ENCODE measurements at places on chromosomes 3 and 15.
A peak's percentile ranks its signal among the peaks of the same experiment; 100 is the strongest.

DNA sequence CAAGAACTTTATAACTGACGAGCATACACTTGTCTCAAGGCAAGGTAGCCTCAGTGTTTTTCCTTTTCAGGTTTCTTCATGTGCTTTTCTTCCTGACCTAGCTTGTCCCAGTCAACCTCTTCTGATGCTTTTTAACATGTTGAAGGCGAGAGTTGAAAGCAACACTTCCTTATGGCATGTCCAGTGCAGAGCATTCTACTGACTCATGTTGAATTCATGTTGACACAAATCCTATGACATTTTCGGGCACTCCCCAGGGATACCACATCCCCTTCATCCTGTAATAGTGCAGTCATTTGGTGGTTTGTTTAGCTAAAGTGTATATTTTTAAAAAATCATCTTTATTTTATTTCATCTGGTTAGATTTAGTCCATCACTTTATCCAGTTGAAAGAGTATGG is 75.9 kb upstream of the CBLB start:
- DNase-seq: no peak

- DNase-seq: no peak
These were observed 4.8 kb downstream of the SECISBP2L start for GRCh38 chr15:49041426-49041825.

DNA sequence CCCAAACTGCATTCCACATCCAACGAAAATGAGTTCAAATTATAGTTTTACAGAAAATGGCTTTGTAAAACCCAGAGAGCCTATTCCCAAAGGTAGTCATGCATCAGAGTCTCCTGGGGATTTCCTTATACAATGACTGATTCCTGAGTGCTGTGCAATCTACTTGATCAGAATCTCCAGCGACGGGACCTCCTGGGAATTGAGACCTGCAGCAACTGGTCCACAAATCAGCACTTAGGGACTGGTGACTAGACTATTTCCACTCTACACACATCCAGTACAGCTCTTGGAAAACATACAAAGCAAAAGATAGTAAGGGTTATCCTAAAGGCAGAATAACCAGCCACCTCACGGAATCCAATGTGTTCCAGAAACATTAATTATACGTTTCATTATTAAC is 871.0 kb upstream of the CFAP20DC start:
- no peak for DNase-seq

GRCh38 chr3:197104738-197105137 is 75.1 kb upstream of the MELTF start:
- DNase-seq: no peak

- no peak for DNase-seq
These were observed 27.6 kb downstream of the PRR23E start for GRCh38 chr3:127220497-127220896.

DNA sequence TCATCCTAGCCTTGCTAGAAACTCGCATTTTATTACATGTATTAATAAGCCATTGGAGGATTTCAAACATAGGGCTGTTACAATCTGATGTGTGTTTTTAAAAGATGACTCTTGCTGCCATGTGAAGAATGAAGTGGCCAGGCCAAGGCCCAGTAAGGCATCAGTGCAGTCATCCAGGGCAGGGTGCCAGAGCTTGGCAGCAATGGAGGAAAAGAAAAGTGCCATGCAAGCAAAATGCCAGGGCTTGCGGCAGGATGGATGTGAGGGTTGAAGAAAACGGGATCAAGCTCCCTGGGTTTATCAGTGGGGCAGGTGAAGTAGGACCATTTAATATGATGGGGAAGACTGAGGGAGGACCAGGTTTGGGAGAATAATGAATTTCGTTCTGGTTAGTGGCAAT is 183.6 kb downstream of the MINAR1 start:
- no peak for DNase-seq

DNA sequence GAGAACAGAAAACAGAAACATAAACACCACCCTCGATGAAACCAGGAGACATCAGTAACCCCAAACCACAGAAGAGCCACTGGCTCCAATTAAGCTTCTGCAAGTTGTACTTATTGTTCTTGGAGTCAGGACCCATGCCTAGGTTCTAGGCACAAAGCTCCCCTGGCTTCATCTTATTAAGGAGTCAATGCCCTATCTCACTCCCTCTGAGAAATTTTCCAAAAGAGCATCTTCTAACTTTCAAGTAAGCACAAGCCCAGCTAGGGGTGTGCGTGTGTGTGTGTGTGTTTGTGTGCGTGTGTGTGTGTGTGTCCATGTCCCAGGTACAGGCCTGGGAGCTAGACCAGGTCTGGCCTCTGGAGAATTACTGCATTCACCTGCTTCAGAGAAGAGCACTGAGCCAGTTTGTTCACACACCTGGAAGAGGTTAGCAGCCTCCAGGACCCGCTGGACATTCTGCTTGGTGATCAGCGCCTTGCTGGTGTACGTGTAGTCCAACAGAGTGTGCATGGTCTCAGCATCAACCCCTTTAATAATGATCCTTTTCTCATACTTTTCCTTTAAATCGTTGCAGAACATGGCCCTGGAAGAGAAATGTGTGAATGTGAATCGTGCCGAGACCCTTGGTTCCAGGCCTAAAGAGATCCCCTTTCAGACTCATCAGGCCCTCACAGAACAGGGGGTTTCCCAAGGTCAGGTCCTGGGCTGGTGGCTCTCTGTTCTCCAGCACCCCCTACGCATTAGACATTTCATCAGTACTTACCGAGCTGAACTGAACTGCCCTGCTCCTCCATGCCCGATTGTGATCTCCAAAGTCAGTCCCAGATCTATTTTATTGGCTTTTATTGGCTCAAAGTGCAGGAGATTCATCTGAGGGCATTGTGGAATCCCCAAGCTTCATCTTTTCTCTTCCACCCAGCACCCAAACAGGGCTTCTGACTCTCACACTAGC is 27.8 kb downstream of the KLHL6 start:
- no peak for DNase-seq

GRCh38 chr3:159200176-159200575 is 398.3 kb downstream of the MFSD1 start:
- DNase-seq: no peak

DNA sequence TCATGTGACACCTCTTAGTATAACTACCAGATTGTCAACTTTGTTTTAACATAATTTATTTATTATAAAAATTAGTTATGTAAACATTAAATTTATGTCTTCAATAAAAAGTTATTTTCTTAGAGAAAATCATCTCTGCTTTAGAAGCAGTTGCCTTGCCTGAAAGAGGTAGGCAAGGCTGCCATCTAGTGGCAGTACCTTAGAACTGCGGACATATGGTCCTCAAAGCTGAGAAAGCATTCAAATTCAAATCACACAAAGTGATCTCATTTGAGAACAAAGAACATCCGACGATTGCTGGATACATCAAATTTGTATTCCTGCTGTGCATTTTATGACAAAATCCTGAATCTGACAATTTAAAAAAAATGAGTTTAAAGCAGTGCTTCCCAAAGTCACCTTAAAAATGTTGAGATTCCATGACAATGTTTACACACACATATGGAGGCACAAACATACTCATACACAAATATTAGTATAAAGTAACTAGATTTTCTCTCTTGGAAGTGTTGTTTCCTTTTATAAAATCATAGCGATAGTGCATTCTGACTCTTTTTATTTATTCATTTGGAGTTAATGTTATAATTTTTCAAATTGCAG is 617.4 kb downstream of the CADM2 start:
- DNase-seq: peak; percentile 0

GRCh38 chr3:119594066-119594465 is 3.6 kb upstream of the PLA1A start:
- DNase-seq: no peak

GRCh38 chr15:29392358-29392757 is 122.7 kb upstream of the NSMCE3 start:
- no peak for DNase-seq

DNA sequence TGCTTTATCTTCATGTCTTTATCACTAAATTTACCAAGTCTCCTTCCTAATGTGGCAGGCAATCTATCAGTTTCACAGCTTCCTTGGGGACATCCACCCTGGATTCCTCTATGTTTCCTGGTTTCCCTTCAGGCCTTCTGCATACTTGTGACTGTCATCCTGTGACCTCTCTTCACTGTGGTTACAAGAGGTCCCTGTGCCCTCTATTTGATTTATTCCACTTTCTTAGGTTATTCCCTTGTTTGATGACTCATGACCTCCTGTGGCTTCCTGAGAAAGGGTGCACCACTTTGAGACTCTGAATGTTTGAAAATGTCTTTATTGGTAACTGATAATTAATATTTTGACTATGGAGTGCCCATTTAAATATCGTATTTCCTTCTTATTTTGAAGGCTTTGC is 60.5 kb upstream of the KY start:
- DNase-seq: no peak

GRCh38 chr3:115784739-115785536 is 161.6 kb downstream of the GAP43 start:
- DNase-seq: peak; percentile 1

GRCh38 chr15:21270474-21270873 is 169.8 kb downstream of the POTEB3 start:
- no peak for DNase-seq

DNA sequence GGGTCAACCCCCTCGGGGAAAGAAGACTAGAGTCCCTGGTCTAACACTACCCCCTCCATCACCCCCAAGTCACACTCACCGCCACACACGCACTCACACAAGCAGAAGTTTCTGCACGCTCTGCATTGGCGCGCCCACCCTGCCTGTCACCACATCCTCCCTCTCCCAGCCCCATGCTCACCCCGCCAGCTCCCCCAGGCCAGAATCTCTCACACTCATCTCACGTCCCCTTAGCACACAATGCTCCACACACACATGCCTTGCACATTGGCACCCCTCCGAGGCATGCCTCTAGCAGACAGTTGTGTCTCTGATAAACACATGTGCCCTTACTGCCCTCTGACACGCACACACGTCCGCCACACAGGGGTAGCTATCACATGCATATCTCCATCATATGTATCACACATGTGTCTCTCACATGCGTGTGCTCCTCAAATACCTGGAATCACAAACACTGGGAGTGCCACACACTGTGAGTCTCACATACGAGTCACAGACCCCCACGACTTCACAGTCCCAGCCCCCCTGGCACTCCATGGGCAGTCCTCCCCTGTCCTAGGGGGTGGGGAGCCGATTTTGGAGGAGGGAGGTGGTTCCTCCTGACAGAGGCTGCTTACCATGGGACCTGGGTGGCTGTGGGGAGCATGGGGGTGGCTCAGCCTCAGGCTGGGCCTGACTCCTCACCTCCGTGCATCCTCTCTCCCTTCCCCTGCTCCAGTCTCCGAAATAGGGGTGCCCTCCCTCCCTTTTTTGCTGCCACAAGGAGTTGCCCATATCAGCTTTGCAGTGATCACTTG is 898 bp downstream of the FBLN2 start:
- no peak for DNase-seq

DNA sequence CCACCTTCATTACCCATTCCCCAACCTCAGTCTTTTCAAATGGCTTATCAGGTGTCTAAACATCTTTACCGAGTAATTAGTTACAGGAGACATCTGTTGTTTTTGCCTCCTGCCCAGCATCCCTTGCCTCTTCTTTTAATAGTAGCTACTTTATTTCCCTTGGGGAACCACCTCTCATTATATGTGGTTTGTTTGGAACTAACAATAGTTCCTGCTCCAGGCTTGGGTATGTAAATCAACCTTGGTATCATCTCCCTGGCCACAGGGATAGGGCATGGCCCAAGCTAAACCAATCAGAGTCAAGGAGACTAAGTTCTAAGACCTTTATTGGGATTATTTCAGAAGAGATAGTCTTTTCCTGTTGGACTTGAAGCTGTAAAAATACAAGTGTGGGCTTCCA is 76.6 kb downstream of the ETV5 start:
- no peak for DNase-seq

DNA sequence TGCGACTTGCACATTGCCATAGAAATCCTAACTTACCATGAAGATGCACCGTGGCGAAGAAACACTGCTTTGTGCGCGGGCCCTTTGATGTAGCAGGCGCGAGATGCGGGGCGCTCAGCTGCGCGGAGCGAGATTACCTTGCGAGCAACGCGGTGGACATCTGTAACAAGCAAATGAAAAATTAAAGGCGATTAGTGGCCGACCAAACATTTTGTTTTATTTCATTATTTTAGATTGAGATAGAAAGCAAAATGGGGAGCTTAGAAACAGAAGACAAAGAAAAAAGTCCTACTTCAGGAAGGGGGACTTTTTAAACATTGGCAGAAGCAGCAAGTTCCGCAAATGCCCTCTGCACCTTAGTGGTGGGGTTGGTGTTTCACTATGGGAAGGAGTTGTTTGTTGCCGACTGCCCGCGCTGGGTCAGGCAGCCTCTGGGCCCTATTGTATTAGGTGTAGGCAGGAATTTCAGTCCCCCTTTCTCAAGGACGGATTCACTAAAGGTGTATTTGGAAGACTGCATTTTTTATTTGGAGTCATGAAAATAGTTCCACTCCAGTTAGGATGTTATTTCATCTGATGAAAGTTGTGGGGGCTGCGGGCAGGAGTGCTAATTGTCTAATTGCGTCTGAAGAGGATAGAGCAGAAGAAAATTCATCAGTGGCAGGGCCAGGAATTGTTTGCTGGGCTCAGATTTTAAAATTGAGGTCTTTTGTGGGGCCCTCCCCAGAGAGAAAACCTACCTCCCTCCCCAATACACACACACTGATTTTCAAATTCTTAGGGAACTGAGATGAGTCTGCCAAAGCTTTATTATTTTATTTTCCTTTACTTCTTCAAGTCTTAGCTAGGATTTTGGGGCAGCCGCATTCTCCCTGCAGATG is 17.4 kb downstream of the ZIC4 start:
- no peak for DNase-seq

- peak; percentile 25 for DNase-seq
These were observed 44.7 kb downstream of the GTPBP8 start for GRCh38 chr3:113035387-113035982.

DNA sequence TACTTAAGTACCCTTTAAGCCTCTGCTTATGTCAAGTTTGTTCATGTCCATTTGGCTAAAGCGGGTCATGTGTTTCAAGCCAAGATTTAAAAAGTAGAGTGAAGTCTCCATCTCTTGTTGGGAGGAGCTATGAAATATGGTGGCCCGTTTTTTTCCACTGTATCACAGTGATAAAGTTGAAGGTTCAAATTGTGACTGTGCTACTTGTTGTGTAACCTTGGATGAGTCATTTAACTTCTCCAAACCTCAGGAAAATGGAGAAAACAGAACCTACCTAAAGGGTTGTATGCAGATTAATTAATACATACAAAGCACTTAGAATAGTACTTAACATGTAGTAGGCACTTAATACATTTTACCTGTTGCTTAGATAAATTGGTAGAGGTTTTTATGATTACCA is 43.4 kb downstream of the SNAPC5 start:
- no peak for DNase-seq

GRCh38 chr3:55458181-55458790 is 28.8 kb downstream of the WNT5A start:
- DNase-seq: no peak

DNA sequence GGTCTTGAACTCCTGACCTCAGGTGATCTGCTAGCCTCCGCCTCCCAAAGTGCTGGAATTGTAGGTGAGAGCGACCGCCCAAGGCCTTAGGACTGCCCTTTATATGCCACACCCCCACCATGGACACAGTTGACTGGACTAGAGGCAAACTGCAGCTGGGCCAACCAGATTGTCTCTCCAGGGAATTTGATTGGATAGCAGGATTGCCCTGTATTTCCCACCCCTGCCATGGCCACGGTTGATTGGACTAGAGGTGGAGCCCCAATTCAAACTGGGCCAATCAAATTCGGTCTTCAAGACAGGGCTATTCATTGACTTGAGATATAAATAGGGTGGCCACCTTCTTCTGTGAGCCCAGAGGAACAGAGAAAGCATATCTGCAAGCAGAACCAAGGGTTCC is 6.9 kb upstream of the CLPX start:
- no peak for DNase-seq

Data from NCI-H774 (cell line).